ENCODE measurements at places on chromosomes 4 and X. TPM values are rescaled to one million over a fixed set of nuclear protein-coding genes. Genes with fewer than 3 reads are reported as not detected.

DNA sequence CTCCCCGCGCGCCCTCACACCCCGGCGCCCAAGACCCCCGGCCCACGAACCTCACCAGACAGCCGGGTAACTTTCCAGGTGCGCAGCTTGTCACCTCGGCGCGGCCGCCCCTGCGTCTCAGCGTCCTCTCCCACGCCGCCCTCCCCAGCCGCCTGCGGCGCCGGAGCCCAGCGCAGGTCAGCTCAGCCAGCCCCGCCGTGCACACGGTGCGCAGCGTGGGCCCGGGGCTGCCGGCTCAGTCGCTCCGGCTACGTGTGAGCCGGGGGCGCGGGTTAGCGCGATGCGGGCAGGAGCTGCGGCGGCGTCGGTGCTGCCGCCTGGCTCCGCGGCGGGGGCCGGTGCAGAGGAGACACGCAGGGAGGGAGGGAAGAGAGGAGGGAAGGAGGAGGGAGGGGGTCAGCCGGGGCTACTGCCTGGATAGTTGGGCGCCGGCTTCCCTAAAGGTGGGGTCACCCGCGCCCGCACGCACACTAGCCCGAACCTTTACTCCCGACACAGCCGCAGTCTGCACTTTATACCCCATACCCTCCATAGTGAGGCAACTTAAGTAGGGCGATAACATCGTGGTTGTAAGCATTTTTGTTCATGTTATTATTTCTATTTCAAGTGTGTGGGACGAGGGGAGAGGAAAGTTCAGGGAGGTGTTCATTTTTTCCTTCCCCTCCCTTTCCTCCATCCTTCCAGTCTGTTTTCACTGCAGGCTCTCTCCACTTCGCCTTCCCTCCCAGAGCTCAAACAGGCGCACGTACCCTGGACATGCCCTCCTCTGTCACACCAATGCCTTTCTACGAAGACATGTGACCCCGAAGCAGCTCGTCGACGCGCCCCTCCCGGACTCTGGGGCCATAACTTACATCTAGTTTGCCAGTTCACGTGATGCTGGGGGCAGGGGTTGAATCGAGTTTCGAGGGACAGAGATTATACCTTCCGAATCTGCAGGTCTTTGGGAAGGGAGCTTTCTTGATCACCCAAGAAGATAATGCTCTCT lies at the start of gene PRKG2:
Gene PRKG2 (minus strand): TSS at position 342 of the 988 bp plus-strand sequence. CDS start 10,175 bp downstream, outside the sequence.
- H3K36me3 ChIP-seq, result no peaks in the 10 kb centered on the region
- H3K27me3 ChIP-seq, result peaks cover 32% of the 10 kb centered on the region
- no peak within 1 kb of the TSS for H3K27ac ChIP-seq
- peak within 1 kb of the TSS; percentile 62 for H3K4me3 ChIP-seq

- H3K4me1 ChIP-seq, result peaks cover 29% of the 10 kb centered on the region
- peak; percentile 97 for DNase-seq
- H3K4me3 ChIP-seq, result peak overlapping the region; percentile 22
- H3K36me3 ChIP-seq, result no peaks in the 10 kb centered on the region
- peak overlapping the region; percentile 90 for H3K27ac ChIP-seq
- no peaks in the 10 kb centered on the region for H3K27me3 ChIP-seq
Measured at GRCh38 chrX:13899607-13900006, 82.7 kb upstream of the GPM6B start.

- no peak for DNase-seq
- no peak overlapping the region for H3K4me3 ChIP-seq
- H3K27ac ChIP-seq, result no peak overlapping the region
- H3K4me1 ChIP-seq, result no peaks in the 10 kb centered on the region
- no peaks in the 10 kb centered on the region for H3K27me3 ChIP-seq
- H3K36me3 ChIP-seq, result no peaks in the 10 kb centered on the region
Measured at GRCh38 chr4:16000708-16001483, 37.9 kb upstream of the FGFBP2 start.

GRCh38 chr4:985123-985830 lies 1.6 kb upstream of the IDUA start:
- H3K4me3 ChIP-seq, result peak overlapping the region; percentile 67
- H3K36me3 ChIP-seq, result no peaks in the 10 kb centered on the region
- no peaks in the 10 kb centered on the region for H3K27me3 ChIP-seq
- no peak overlapping the region for H3K27ac ChIP-seq

NEUROG2 gene
- total RNA-seq, result not detected

DNA sequence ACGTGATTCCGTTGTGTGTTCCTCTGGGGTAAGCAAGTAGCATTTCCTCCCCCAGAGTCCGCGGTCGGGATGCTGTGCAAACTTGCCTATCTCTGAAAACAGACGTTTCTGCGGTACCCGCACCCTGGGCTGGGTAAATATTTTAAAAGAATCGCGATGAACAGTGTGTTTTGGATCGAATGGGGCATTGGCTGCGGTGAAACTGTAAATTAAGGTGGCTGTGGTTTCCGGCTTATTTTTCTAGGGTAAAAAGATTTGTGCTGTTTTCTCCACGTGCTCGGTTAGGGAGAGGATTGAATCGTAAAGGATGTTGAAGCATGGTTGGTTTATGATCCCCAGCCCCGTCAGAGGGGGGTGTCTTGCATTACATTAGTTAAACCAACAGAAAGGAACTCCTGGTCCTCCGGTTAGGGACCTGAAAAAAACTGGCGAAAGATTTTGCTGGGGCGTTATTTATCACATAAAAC lies 1.2 kb downstream of the HHIP start:
- no peaks in the 10 kb centered on the region for H3K36me3 ChIP-seq
- H3K27ac ChIP-seq, result no peak overlapping the region
- H3K4me1 ChIP-seq, result no peaks in the 10 kb centered on the region
- peaks cover 39% of the 10 kb centered on the region for H3K27me3 ChIP-seq
- peak overlapping the region; percentile 66 for H3K4me3 ChIP-seq

- H3K4me1 ChIP-seq, result peaks cover 50% of the 10 kb centered on the region
- H3K27ac ChIP-seq, result peak overlapping the region; percentile 100
- H3K36me3 ChIP-seq, result no peaks in the 10 kb centered on the region
- peak; percentile 73 for DNase-seq
- H3K27me3 ChIP-seq, result no peaks in the 10 kb centered on the region
Measured at GRCh38 chrX:110086162-110086915, 83.4 kb downstream of the TMEM164 start.

Data from PC-3 (cell line).